ENCODE measurements at places on chromosomes 4 and X.

DNA sequence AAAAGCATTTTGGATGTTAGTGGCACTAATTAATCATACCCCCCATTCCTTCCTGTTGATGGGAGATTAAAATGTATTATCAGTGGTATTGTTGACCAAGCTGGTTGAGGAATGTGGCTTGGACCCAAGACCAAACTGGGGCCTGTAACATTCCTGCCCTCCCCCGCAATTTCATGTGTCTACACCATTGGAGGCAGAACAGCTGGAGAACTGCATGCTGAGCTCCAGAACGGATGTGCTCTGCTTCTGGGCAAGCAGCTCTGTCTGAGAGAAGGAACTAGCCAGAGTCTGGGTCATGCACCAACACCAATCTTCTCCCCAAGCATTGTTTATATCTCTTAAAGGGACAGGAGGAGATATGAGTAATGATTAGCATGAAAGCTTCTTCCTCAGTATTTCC is 185.5 kb downstream of the CEP135 start:
- peak; percentile 51 for DNase-seq

- DNase-seq = no peak
These were observed 661.4 kb downstream of the DACH2 start for GRCh38 chrX:86809651-86810050.

DNA sequence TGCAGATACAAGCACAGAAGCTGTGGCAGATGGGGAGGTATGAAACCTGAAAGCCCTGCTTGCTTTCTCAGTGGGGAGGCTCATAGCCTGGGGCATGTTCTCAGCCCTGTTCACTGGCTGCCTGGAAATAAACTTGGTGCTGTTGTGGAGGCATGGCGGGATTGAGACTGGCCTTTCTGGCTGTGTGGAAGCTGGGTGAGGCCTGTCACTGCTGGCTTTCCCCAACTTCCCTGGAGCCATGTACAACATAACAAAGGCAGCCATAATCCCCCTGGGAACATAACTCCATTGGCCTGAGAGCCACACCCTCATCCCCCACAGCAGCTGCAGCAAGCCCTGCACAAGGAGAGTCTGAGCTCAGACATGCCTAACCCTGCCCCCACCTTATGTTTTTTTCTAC is 237.7 kb upstream of the TLL1 start:
- DNase-seq = no peak

DNA sequence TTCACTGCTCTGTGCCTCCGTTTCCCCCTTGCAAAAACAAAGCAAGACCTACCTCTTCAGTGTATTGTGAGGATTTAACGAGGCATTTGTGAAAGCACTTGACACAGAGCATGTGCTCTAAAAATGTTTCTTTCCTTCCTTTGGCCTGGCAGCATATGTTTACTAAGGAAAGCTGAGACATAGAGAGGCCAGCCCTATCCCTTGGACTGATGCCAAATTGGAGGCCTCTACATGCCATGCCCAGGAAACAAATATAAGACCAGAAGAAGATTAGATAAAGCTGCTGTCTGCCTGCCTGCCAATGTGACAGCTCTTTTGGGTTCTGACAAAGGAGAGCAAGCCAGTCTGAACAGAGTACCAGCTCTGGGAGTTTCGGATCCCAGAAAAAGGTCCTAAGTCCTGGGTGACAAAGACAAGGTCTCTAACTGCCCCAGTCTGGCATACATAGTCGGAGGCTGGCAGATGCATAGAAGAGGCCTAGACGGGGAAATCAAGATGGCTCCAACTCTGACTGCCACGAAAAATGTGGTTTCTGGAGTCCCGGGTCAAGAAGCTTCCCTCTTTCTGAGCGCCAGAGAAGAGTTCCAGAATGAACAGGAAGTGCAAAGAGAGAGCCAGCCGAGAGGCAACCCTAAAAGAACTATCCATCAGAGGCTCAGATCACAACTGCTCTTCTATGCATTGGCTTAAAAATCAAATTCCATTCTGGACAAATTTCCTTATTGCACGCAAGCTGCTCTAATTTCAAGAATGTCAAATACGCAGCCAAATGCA is 25.8 kb downstream of the OTUD6A start:
- peak; percentile 50 for DNase-seq

- peak; percentile 61 for DNase-seq
These were observed 2.1 kb downstream of the GAB3 start for GRCh38 chrX:154748712-154749339.

GRCh38 chr4:140944199-140944515 is 188.0 kb upstream of the TBC1D9 start:
- DNase-seq = peak; percentile 67

GRCh38 chr4:44093390-44093789 is 355.2 kb downstream of the KCTD8 start:
- no peak for DNase-seq

DNA sequence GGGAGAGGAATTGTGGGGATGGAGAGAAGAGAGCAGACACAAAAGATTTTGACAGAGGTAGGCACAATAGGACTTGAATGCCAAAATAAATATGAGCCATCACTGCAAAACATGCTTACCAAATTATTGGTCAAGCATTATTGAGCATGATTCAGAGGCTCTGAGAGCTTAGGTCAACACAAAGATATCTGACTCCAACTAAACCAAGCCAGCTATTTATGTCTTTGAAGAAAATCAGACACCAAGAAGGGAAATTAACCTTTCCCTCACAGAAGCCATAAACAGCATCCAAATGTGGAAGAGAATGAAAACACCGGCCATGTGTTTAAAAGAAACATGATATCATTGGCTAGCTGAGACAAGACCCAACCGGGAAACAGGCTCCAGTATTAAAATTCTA is 323.2 kb downstream of the RAB28 start:
- peak; percentile 83 for DNase-seq

DNA sequence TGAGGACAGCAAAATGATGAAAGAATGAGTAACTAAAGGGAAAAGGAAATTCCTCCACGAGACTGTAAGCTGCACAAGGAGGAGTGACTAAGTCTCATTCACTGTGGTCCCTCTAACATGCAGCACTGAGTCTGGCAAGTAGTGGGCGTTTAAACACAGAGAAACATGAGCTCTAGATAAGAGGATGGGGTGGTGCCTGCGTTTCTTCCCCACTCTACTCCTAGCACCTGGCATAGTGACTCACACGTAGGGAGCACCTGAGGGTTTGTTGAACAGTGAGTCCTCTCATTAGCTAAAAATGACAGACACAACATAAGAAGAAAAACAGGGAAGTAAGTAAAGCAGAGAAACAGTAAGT is 105.8 kb upstream of the CBR4 start:
- peak; percentile 97 for DNase-seq

GRCh38 chrX:71941776-71942175 is 31.1 kb downstream of the NHSL2 start:
- DNase-seq = peak; percentile 85

DNA sequence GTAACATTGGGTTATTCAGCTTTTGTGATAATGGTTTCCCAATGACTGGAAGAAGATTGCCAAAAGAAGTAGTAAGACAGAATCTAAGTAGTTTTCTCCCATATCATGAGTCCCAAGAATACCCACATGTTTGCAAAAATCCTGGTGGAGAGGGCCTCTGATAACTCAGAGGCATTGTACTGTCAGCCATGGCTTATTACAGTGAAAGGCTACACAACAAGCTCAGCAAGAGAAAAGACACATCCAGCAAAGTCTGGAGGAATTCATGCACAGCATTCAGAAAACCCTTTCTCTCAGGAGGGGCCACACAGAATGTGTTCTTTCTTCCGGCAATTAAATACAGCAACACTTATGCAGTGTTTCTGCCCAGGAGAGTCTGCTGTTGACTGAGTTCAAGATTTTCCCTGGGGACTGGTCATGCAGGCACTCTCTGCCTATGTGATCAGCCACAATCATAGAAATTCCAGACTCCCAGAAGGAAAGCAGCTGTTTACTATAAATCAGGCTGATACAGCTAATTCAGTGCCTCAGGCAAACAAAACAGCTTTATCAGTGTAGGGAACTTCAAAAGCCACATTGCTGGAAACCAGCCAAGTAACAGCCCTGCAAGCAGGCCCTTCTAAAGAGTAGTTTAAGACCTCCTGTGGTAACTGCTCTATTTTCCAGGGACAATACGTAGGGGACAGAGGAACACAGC is 937.1 kb downstream of the CCSER1 start:
- no peak for DNase-seq

DNA sequence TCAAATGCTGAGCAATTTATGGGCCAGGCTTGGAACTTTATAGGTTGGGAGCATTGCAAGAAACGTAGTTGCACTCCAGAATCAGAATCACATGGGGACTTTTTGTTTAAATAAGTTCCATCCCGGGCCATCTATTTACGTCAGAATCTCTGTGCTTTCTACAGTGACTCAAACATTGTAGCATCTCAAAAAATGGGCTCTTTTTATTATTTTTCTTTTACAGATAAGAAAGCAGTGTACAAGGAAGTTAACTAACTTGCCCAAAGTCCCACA is 10.2 kb downstream of the CC2D2A start:
- DNase-seq = peak; percentile 75

DNA sequence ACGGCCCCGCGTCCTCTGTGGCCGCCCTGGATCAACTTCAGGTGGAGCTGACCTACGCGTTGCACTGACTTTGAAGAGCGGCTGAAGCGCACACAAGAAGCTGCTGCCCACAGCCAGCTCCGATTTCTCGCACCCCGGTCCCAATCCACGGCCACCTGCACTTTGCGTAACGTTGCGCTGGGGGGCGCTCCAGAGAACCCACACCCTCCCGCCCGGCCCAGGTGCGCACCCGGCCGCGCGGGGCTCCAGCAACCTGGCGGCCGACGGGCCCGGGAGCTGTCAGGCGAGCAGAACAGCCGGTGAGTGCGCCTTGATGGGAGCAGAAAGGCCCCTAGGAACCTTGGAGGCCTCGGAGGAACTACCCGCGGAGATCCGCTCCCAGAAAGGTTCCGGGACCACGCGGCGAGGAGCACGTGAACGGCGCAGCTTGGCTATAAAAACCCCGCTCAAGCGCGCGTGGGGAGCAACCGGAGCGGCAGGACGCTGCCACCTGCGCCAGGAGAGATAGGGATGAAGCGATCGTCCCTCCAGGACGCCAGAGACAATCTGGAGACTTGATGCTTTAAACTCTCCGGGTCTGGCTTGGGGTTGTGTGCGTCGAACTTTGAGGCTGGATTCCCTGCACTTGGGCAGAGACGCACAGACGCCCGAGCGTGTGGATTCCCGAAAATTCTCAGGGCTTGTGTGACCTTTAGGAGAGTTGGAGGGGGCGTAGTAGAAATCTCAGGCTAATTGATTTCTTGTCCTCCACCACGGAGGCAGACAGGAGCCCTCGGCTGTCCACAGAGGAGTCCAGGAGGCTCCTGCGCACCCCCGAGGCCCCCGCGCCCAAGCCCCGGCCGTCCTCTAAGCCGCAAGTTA is 591 bp upstream of the NWD2 start:
- no peak for DNase-seq

DNA sequence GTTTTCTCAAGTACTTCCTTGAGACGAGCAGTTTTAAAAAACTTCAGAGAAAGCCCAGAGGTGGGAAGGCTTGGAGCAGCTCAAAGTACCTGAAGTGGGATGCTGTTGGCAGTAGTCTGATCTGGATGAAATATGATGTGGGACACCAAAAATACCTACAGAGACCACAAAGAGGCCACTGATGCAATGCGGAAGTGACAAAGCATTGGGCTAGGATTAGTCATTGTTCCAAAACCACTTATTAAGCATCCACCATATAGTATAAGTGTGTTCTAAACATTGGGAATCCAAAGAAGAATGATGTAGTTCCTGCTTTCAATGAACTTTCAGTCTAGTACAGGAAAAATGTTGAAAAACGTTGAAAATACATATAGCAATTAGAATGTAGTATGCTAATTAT is 386.1 kb upstream of the CNKSR2 start:
- DNase-seq = peak; percentile 40

DNA sequence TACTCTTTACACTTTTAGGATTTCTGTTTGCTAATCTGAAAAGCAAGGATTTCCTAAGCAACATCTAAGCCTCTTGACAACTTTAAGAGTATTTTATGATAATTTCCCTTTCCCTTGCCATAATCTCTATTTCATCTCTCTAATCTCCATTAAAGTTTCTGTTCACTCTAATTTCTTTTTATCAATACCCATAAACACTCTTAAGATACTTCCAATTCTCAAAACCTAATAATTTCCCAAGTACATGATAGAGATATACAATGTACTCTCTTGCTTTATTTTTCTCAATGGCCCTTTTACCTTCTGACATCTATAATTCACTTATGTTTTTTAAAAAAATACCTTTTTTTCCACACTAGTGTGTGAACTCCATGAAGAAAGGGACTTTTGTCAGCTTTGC is 26.8 kb downstream of the DAPP1 start:
- no peak for DNase-seq

GRCh38 chrX:112687189-112687691 is 7.5 kb upstream of the LHFPL1 start:
- peak; percentile 74 for DNase-seq

DNA sequence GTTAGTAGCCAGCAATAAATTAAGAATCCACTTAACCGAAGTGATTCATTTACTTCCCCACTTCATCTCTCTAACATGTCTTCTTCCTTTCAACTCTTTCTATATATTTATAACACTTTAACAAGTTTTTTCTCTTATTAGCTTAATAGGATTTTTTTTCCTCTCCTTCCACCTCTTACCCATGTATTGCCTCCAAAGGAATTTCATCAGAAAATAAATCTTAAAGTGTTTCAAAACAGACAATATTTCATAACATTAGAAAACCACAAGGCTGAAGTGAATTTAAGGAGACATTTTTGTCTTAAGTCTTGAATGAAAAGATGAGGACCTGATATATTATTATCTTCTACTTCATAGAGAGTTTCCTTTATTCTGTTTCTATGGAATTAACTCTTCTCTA is 101.5 kb downstream of the PDGFC start:
- peak; percentile 29 for DNase-seq

DNA sequence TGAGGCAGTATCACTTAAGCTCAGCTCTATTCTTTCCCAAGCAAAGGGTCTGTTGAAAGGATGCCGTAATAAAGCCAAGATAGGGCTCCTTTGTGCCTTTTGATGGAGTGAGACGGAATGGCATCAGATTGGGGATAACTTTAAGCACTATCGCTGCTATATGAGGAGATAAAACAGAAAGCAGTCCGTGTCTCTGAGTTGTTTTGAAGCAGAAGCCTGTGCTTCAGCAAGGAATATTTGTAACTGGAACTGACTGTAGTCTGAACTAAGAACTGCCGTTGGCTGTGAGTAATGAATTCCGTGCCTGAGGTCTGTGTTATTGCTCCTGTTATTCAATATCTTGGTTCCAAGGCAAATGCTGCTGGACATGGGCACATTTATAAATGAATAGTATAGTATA is 297.4 kb downstream of the ANKRD50 start:
- DNase-seq = peak; percentile 66

GRCh38 chrX:84710611-84711010 is 208.4 kb upstream of the HDX start:
- DNase-seq = no peak

Data from GM23248 (cell line).